ENCODE measurements at places on chromosomes 3 and 15. TPM values are rescaled to one million over a fixed set of nuclear protein-coding genes. Genes with fewer than 3 reads are reported as not detected.

The NEK11 gene
- total RNA-seq = 4.0 TPM

The CFAP20DC gene
- total RNA-seq = not detected

The MINDY4B gene
- not detected for total RNA-seq

DNA sequence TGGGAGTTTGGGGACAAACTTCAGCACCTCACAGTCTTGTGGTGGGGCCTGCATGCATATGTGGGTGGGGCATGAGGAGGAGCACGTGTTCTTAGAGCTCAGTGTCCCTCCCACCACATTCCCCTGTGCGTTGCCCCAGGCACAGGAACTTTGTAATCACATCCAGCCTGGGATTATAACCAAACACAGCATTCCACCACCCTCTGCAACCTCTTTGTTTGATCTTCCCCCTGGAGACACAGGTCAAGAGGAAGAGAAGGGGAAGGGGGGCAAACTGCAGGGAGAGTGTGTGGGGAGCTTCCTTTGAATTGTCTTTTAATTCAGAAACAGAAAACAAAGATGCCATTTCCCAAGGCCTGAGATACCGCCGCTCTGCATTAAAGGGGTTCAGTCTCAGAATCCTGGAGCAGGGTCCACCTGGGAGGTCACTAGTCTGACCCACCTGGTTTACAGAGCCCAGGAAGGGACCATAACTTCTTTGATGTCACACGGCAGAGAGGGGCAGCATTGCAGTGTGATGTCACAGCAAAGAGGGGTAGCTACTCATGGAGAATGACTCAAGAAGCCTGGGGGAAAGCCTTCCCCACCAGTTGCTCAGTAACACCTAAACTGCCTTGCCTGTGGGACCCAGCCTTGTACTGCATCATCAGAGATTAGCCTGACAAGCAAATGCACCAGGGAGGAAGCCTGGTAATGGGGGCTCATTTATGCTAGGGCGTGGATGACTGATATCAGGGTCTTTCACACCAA lies 106.3 kb upstream of the RNU6-1 start:
- DNase-seq = no peak

GRCh38 chr3:85074003-85074402 lies 115.2 kb downstream of the CADM2 start:
- no peak for DNase-seq

- DNase-seq = no peak
These were observed 37.5 kb downstream of the EHD4 start for GRCh38 chr15:41934843-41935242.

- no peak for DNase-seq
These were observed 55.2 kb downstream of the FAM98B start for GRCh38 chr15:38509152-38509551.
